ENCODE measurements at places on chromosomes 16 and 17. TPM values are rescaled to one million over a fixed set of nuclear protein-coding genes. Genes with fewer than 3 reads are reported as not detected.
A peak's percentile ranks its signal among the peaks of the same experiment; 100 is the strongest.

GRCh38 chr17:50064253-50065001, 8.5 kb downstream of the ITGA3 start:
- no peaks in the 10 kb centered on the region for H3K27me3 ChIP-seq
- H3K27ac ChIP-seq: peak overlapping the region; percentile 66
- H3K4me3 ChIP-seq: peak overlapping the region; percentile 11

- H3K27ac ChIP-seq: no peak overlapping the region
- no peaks in the 10 kb centered on the region for H3K27me3 ChIP-seq
- peaks cover 9% of the 10 kb centered on the region for H3K4me1 ChIP-seq
- H3K36me3 ChIP-seq: no peaks in the 10 kb centered on the region
Observed at GRCh38 chr16:19644877-19645276, 73.2 kb downstream of the KNOP1 start.

The GDPD1 gene
- total RNA-seq: 1.5 TPM

- no peak overlapping the region for H3K4me3 ChIP-seq
- no peaks in the 10 kb centered on the region for H3K36me3 ChIP-seq
- DNase-seq: no peak
- no peak overlapping the region for H3K27ac ChIP-seq
- no peaks in the 10 kb centered on the region for H3K27me3 ChIP-seq
Observed at GRCh38 chr17:83201206-83202001, 122.0 kb downstream of the METRNL start.

The USP43 gene
- not detected for total RNA-seq

The CTRB2 gene
- 0.62 TPM for total RNA-seq

DNA sequence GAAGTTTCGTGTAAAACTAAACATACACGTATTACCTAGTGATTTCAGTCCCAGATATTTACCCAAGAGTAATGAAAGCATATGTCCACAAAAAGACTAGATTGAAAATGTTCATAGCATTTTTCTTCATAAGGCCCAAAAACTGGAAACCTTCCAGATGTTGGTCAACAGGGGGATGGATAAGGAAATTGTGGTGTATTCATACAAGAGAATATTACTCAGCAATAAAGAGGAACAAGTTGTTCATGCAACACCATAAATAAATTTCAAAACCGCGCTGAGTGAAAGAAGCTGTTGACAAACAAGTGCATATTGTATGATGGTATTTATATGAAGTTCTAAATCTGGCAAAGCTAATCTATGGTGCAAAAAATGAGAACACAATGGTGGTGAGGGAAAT, 54.1 kb upstream of the NFAT5 start:
- H3K4me3 ChIP-seq: no peak overlapping the region
- no peaks in the 10 kb centered on the region for H3K36me3 ChIP-seq
- H3K4me1 ChIP-seq: no peaks in the 10 kb centered on the region

The SEZ6 gene
- not detected for total RNA-seq

The KIF1C gene
- 90.3 TPM for total RNA-seq

The PIGL gene
- total RNA-seq: 27.9 TPM

DNA sequence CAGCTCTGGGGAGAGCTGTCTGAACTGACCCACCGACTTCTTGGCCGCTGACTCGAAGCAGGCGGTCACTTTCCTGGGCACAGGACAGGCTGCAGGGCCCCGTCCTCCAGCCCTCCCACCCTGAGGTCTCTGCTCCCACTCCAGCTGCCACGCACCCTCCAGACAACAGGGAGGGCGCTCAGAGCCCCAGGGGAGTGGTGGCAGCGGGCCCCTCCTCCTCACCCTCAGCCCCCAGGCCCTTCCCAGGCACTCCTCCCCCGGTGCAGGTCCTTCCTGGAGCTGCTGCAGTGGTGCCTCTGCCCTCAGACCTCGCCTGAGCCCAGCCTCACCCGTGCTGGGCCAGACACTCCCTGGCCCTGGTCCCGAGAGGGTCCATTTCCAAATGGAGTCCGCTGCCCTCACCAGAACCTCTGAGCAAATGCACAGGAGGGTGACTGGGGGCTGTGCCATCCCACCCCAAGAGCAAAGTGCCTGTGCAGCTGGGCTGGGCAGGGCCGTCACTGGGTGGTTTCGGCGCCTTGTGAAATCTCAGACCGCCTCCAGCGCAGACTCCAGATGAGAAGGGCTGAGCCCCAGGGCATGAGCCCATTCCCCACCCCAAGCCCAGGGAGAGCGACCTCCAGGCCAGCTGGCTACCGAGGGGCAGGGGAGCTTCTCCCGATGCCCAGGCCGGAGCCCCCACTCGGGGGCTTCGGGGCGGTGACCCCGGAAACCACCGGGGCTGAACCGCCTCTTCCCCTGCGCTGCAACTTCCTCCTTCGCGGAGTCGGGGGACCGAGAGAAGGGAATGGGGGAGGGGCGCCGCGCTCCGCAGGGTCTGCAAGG, 717 bp downstream of the CYBA start:
- H3K4me3 ChIP-seq: peak overlapping the region; percentile 62
- no peaks in the 10 kb centered on the region for H3K27me3 ChIP-seq
- H3K36me3 ChIP-seq: no peaks in the 10 kb centered on the region
- no peak for DNase-seq
- H3K27ac ChIP-seq: no peak overlapping the region

GRCh38 chr16:10224850-10225249, 42.6 kb upstream of the GRIN2A start:
- no peak overlapping the region for H3K27ac ChIP-seq
- no peaks in the 10 kb centered on the region for H3K4me1 ChIP-seq
- H3K36me3 ChIP-seq: no peaks in the 10 kb centered on the region
- no peaks in the 10 kb centered on the region for H3K27me3 ChIP-seq
- H3K4me3 ChIP-seq: no peak overlapping the region

DNA sequence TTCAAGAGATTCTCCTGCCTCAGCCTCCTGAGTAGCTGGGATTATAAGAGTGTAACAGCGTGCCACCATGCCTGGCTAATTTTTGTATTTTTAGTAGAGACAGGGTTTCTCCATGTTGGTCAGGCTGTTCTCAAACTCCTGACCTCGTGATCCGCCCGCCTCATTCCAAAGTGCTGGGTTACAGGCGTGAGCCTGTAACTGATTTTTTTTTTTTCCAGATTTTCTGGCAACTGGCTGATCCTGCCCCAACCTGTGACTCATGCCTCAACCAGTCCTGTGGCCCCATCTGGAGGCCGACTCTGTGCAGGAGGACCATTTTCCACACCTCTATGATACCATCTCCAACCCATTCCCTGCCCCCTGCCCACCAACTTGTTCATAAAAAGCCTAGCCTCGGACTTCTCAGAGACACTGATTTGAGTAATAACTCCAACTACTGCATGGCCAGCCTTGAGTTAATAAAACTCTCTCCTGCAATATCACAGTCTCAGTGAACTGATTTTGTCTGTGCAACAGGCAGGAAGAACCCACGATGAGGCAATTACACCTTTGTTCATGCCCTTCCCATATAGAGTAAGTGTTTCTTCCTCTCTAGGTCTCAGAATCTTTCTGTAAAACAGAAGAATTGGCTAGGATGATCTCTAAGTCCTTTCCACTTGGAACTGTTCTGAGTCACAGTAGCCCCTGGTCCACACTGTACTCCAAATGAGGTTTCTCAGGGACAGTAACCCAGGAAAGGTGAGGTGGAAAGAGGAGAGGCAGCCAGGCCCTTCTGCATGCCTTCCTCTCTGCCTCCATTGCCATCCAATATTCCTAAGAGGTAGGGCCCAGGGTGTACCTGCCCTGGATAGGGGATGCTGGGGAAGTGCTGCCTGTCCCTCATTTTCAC, 8.8 kb upstream of the CNOT1 start:
- H3K27me3 ChIP-seq: no peaks in the 10 kb centered on the region
- DNase-seq: peak; percentile 25
- H3K4me1 ChIP-seq: no peaks in the 10 kb centered on the region
- H3K4me3 ChIP-seq: no peak overlapping the region

The PRCD gene
- 2.7 TPM for total RNA-seq

GRCh38 chr17:75144816-75145512, 9.3 kb downstream of the JPT1 start:
- no peaks in the 10 kb centered on the region for H3K36me3 ChIP-seq
- H3K27me3 ChIP-seq: no peaks in the 10 kb centered on the region
- no peak overlapping the region for H3K4me3 ChIP-seq
- no peak overlapping the region for H3K27ac ChIP-seq

DNA sequence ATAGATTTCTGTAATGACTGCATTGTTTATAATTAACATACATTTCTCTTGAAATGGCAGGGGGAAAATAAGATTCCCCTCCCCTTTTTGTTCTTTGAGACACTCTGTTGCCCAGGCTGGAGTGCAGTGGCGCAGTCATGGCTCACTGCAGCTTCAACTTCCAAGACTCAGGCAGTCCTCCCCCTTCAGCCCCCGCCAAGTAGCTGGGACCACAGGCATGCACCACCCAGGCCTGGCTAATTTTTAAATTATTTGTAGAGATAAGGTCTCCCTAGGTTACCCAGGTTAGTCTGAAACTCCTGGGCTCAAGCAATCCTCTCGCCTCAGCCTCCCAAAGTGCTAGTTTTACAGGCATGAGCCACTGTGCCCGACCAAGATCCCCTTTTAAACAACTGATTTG, 67.7 kb downstream of the KATNIP start:
- DNase-seq: no peak
- no peak overlapping the region for H3K4me3 ChIP-seq
- H3K4me1 ChIP-seq: peaks cover 5% of the 10 kb centered on the region

The KRTAP1-1 gene
- total RNA-seq: not detected
